ENCODE measurements at places on chromosomes 3 and 15. TPM values are rescaled to one million over a fixed set of nuclear protein-coding genes. Genes with fewer than 3 reads are reported as not detected.

CHRNA5 gene
- total RNA-seq: 2.6 TPM

BMF gene
- total RNA-seq: 17.2 TPM

ZMYND10 gene
- total RNA-seq: 32.8 TPM

SCAMP5 gene
- 1.9 TPM for total RNA-seq

RBMS3 gene
- total RNA-seq: 58.5 TPM

NEK10 gene
- 9.4 TPM for total RNA-seq

PPP1R14D gene
- 0.53 TPM for total RNA-seq

WDR93 gene
- 1.2 TPM for total RNA-seq

TBC1D21 gene
- not detected for total RNA-seq

ARRDC4 gene
- total RNA-seq: 52.8 TPM

GRAMD1C gene
- 9.2 TPM for total RNA-seq

SYNM gene
- total RNA-seq: 26.8 TPM

C2CD4A gene
- 0.18 TPM for total RNA-seq

SERPINI1 gene
- 6.7 TPM for total RNA-seq
